ENCODE measurements at places on chromosomes 2 and 18. TPM values are rescaled to one million over a fixed set of nuclear protein-coding genes. Genes with fewer than 3 reads are reported as not detected.

Gene MRPS5
- total RNA-seq, result 59.0 TPM

Gene RAB17
- total RNA-seq, result not detected

Gene MMADHC
- total RNA-seq, result 84.9 TPM

Gene DSG1
- not detected for total RNA-seq

Gene ADAM17
- 27.2 TPM for total RNA-seq

Gene ALPG
- total RNA-seq, result not detected

Gene B3GNT7
- total RNA-seq, result 0.68 TPM

Gene TCF23
- not detected for total RNA-seq

Gene GPAT2
- 9.9 TPM for total RNA-seq

Gene WDR12
- 24.6 TPM for total RNA-seq

Gene PCARE
- not detected for total RNA-seq

Gene ZAP70
- 490 TPM for total RNA-seq

All from naive thymus-derived CD8-positive, alpha-beta T cell (primary cell).